Mesothelial cell of epicardium (in vitro differentiated cells): ENCODE measurements at places on chromosomes 1 and 21.

DNA sequence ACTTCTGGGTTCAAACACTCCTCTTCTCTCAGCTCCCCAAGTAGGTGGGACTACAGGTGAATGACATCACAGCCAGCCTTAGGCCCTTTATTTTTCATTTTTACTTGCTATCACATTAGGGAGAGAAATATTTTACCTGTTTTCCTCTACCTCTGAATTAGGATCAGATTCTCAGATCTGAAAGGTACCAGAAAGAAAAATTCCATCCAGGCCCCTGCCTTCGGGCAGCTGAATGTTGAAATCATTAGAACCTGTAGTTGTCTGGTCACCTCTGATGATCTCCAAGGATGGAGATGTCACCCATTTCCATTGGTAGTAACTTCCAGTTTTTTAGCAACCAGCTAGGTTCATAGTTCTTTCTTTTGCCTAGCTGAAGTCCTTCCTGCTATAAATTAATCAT is 175.6 kb upstream of the TNR start:
- no peak for DNase-seq

DNA sequence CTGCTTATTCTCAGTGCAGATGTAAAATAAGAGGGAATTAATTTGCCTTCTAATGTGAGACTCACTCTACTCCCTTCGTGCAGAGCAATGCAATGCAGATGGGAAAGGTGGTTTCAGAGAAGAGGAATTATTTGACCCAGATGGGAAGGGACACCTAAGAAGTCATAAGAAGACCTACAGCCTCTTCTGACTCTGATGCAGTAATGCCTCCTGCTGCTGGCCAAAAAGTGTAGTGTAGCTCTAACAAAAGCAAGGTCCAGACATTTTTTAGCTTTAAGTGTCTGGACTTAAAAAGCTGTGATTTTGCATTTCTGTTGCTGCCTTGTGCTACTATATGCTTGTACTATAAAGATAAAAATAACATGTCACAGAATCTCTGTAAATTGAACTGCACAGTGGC is 501.4 kb downstream of the TTLL7 start:
- DNase-seq: no peak

DNA sequence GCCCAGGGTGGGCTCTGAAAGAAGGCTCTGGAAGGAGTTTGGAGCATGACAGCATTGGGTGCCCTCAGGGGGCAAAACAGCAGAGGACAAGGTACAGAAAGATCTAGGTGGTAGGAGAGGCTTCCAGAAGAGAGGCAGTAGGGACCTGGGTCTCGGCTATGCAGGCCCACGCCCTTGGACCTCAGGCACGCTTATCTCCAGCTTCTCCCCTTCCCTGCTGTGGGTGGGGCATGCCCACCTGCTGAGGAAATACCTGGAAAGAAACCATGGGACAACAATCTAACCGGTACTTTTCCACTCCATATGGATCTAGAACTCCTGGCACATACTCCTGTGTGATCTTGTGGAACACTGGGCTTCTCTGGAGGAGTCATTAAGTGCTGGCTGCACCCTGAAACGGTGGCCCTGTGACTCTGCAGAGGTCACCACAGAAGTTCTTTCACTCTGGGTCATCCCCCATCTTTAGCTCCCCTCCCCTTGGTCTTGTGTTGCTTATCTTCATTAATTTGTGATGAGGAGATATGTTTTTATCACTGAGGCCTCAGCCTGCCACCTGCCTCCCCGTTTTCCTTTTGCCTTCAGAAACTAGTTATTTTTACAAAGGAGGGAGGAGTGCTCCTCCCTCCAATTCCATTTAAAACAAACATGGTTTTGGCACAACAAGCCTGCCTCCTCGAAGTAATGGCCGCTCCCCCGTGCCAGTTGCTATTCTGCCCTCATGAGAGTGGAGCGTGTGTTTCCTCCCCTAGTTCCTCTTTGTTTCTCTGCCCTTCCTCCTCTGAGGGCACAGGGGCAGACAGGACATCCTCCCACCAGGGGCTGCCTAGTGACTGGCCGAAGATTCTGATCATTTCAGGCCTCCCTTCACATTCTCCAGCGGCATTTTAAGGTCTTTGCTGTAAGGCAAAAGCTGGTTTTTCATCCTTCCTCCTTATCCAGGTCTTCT is 78.0 kb upstream of the ATP5PO start:
- DNase-seq: no peak

DNA sequence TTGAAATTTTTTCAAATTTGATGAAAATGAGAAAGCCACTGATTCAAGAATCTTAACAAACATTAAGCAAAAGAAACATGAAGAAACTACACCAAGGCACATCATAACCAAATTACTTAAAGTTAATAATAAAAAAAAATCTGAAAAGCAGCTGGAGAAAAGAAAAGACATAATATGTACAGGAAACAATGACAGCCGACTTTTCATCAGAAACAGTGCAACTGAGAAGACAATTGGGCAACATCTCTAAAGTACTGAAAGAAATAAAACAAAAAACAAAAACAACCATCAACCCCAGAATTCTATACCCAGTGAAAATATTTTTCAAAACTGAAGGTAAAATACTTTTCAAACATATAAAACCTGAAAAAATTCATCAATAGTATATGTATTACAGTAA is 73.8 kb upstream of the DMRTA2 start:
- no peak for DNase-seq

DNA sequence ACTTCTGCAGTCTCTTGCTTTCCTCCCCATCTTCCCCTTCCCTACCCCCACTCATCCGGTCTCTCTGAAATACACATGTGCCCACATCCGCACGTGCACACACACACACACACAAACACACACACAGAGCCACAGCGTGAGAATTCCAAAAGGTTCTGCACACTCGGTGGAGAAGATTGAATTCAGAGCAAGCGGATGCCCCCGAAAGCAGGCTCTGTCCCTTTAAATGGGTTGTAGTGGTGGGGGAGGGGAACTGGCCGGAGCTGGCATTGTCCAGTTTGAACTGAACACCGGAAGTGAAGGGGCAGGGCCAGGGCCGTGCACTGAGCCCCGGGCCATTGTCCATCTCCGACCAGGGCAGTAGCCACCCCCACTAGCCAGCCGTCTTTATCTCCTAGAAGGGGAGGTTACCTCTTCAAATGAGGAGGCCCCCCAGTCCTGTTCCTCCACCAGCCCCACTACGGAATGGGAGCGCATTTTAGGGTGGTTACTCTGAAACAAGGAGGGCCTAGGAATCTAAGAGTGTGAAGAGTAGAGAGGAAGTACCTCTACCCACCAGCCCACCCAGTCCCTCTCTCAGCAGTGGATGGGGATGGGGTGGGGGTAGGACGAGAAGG is 1.3 kb upstream of the LIN28A start:
- DNase-seq: no peak

GRCh38 chr1:18883636-18884418 is 18.5 kb downstream of the ALDH4A1 start:
- DNase-seq: peak; percentile 81

- DNase-seq: no peak
Observed at GRCh38 chr1:2416403-2416802, 4.0 kb upstream of the PEX10 start.

- no peak for DNase-seq
Observed at GRCh38 chr1:229370601-229371021, 27.8 kb upstream of the CCSAP start.

GRCh38 chr1:108041360-108042142 is 76.6 kb upstream of the VAV3 start:
- no peak for DNase-seq

DNA sequence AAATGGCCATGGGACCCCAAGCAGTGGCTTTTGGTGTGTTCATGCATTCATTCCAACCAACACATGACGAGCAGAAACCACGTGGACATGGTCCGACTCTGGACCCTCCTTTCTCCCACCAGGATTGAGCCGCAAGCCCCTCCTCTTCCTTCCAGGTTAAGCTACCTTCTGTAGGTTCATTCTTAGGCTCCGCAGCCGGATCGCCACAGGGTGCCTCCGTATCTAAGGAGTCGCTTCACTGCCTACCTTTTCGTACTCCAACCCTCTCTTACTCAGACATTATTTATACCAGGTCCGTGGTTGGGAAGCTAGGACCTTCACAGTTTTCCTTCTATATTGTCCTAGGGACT is 63.6 kb downstream of the RHBG start:
- DNase-seq: no peak

DNA sequence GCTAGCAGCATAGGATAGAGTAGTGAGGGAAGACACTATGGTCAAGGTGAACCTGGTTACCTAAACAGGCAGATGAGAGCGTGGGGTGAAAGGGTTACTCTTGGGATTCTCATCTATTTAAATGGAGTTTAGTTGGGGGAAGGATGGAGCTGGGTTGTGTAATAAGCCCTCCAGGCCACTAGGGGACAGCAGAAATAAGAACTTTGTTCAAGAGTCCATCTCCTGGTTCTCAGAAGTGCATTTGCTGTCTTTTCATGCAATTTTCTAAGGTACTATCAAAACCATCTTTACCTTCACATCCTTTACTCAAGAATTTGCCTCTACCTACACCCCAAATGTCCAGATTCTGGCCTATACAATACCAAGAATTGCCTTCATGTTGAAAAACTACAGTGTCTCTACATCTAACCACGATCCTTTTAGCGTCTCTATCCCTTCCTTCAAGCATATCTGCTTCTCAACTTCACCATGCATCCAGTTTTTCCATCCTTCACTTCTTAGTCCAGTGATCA is 28.0 kb downstream of the SLAMF1 start:
- no peak for DNase-seq

- no peak for DNase-seq
Observed at GRCh38 chr1:117044217-117044616, 15.9 kb upstream of the TTF2 start.

DNA sequence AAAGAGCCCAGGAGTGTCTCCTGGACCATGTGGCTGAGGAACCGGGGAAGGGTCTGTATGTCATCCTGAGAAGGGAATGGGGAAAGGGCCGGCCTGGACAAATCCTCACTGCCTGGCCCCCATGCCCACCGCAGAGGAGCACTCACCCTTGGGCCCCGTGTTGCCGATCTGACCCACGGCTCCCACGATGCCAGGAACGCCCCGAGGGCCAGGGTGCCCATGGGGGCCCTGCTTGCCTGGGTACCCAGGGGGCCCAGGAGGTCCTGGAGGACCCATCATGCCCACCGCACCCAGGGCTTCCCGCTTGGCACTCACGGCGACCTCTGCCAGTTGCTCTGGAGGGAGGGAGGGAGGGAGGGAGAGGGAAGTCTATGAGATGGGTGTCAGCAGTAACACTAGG is 14.6 kb downstream of the COL9A2 start:
- peak; percentile 34 for DNase-seq

GRCh38 chr1:3225661-3226060 is 156.7 kb downstream of the PRDM16 start:
- no peak for DNase-seq
